ENCODE measurements at places on chromosomes 11 and 22.

DNA sequence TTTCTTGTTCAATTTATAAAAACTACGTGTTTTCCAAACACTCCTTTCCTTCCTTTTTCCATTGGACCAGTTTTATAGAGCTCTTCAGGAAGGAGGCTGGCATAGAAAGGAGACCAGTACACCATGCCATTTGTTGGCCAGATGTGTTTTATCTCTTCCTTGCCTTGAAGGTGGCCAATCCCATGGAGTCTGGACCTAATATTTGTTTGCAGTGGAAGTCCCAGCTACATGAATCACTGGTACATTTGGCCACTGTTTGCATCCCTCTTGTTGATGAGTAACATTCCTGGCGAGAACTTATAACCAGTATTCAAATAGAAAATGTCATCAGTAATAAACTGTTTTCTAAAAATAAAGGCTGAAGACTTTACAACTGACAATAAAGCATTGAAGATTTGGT is 110.2 kb downstream of the ANO3 start:
- DNase-seq = no peak

GRCh38 chr11:113075586-113076095 is 114.4 kb downstream of the NCAM1 start:
- DNase-seq = no peak

DNA sequence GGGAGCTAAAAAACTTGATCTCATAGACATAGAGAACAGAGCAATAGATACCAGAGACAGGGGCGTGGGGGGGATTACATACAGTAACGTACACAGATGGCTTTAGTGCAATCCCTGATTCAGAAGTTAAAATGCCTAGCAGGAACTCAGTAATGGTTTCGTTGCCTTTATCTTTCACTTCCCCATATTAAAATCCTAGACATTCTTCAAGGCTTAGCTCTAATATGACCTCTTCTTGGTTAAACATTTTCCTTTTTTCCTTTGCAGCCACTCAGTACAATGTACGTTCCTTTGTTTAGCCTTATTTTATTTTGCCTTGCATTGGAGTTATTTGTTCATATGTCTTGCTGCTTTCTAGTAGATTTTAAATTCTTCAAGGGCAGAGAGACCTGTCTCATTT is 104.9 kb downstream of the C11orf87 start:
- no peak for DNase-seq

DNA sequence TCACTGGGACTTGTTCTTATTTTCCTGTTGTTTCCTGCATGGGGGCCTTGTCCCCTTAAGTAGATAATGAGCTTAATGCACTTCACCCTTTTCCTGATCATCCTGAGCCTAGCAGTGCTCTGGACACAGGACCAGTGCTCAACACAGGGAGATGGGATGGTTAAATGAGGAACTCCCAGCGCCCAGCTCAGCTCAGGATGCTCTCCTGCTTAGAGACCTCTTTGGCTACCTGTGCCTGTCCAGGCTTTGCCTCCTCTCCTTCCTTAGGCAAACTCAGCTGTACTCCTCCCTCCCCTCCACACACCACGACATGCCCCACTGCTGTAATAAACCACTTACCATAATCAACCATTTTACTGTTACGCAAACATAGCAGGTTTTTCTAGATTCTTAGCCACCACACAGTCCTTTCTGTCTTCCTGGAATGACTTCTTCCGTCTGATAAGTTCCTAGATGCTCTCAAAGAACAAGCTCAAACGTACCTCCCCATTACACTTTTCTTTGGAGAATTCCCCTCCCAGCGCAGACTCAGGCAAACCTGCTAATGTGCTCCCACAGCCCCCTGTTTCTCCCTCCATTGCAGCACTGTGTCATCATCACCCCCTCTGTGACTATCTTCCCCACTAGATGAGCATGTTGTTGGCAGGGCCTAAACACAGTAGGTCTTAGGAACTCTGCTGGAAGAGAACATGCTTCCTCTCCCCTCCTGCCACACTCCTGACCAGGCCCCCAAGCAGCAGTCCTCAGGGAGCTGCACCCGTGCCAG is 113.6 kb downstream of the MICAL2 start:
- peak; percentile 57 for DNase-seq

DNA sequence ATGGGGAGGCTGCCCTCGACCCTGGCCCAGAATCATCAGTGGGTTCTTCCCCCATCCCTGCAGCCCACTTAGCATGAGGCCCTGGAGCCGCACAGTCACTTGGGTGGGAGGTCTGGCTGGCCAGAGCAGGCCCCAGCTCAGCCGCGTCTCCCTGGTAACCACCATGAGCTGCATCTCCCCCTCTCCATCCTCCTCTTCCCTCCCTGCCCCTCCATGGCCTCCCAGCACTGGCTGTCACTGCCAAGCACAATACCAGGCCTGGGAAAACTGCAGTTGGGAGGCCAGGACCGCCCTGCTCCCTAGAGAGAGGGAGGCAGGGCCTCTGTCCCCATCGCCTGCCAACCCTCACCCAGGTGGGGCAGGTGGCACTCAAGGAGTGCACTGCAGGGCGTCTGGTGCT is 8.0 kb downstream of the CSDC2 start:
- DNase-seq = no peak

DNA sequence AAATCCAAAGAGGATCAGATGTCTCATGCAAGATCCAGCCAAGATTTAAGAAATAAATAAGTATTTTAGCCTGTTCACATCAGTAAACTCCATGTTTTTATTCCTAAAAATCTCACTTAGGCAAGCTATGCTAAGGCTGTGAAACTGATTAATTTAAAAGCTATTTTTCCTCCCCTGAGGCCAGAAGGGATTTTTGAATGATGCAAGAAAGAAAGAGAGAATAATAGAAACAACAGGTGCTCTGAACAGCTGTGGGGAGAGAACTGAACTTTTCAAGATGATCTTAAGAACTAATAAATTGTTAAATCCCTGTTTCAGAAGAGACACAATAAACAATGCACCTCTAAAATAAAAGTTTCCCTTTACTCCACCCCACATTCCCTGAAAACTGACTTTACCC is 241.6 kb downstream of the DLG2 start:
- DNase-seq = peak; percentile 76

DNA sequence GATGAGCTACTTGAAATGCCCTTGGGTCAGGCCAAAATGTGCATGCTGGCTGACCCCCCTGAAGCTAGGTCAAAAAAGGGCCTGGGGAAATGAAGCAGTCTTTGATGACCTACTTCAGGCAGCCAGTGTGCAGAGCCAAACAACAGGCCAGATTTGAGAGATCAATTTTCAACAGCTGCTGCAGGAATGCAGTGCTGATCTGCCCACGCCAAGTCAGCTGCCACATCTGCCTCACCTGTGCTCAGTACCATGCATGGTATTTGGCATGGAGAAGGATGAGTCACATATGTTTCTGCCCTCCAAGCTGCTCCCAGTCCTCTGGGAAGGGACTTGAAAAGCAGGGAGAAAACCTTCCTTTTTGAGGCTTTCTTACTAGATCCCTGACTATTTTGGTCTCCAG is 35.8 kb downstream of the MTNR1B start:
- DNase-seq = peak; percentile 19

DNA sequence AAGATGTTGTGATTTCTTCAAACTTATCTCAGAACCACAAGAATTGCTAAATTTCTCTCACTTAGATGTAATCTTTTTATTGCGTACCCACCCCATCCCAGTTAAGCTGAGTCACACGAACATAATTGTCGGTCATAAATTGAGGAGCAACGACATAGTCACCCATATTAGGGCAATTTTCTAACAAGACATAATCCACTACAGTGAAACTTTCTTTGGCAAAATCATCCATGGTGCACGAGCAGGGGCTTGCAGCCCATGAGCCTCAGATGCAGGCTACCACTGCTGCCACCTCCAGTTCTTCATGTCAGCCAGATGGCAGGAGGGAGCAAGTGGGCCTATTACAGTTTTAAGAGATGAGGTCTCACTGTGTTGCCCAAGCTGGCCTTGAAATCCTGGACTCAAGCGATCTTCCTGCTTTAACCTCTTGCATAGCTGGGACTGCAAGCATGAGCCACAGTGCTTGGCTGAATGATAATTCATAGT is 70.3 kb upstream of the GRK2 start:
- DNase-seq = peak; percentile 30

- peak; percentile 69 for DNase-seq
Observed at GRCh38 chr22:37166675-37167066, 17.0 kb upstream of the IL2RB start.

GRCh38 chr11:105265845-105266244 is 126.3 kb upstream of the CARD18 start:
- DNase-seq = no peak

- DNase-seq = peak; percentile 40
Observed at GRCh38 chr11:133545199-133545803, 13.0 kb upstream of the OPCML start.

DNA sequence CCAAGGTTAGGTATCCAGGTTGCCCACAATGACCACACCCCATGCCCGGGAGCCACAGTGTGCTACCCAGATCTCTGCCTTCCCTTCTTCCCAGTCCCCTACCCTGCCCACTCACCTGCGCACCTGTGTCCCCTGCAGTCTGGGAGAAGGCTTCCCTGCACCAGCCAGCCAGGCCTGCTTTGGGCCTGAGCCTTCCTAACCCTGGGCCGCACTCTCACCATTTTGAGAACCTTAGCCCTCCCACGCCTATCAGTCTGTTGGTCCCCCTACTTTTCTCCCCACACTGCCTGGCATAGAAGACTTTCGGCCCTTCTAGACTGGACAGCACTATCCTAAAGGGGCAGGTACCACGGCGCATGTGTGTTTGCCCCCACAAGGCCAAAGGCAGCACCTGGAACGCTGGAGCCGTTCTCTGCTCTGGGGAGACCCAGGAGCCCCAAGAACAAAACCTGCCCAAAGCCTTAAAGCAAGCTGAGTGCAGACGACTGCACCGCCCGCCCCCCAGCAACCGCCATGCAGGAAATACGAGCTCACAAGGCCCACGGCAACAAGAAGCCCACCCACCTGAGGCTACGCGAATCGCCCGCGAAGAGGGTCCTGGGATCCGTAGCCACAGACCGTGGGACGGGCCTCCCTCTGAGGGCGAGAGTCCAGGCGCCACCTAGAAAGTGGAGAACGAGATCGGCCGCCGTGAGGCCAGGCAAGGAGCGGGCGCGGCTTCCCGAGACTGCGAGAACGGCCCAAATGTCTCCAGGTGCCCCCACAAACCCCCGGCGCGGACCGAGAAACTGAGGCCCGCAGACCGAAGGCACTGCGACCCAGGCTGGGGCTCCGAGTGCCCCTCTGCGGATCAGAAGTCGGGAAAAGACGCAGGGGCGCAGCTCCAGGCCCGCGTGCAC is 546 bp downstream of the GNB1L start:
- DNase-seq = no peak

- DNase-seq = peak; percentile 72
Observed at GRCh38 chr11:129315781-129316579, 59.7 kb upstream of the BARX2 start.

- DNase-seq = no peak
Observed at GRCh38 chr11:82631722-82632630, 101.7 kb downstream of the FAM181B start.

- DNase-seq = no peak
Observed at GRCh38 chr11:125408311-125408711, 87.8 kb downstream of the FEZ1 start.

GRCh38 chr11:6604081-6604626 is 580 bp downstream of the ILK start:
- peak; percentile 41 for DNase-seq

DNA sequence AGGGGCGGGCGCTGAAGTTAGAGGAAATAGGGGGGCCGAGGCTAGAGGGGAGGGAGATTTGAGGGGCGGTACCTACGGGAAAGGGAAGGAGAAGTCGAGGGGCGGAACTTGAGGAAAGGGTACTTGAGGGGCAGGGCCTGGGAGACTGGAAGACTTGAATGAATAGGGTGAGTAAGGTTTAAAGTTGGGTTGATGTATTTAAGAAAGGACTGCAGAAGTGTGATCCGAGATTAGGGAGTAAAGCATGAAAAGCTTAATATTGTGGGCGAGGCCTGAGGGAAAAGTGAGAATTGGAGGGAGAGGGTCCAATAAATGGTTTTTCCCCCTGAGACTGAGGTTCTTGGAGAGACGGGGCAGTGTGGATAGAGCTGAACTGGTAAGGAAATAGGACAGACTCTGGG is 723 bp downstream of the HSCB start:
- no peak for DNase-seq

- peak; percentile 77 for DNase-seq
Observed at GRCh38 chr22:19663821-19664355, 50.4 kb upstream of the SEPTIN5 start.

DNA sequence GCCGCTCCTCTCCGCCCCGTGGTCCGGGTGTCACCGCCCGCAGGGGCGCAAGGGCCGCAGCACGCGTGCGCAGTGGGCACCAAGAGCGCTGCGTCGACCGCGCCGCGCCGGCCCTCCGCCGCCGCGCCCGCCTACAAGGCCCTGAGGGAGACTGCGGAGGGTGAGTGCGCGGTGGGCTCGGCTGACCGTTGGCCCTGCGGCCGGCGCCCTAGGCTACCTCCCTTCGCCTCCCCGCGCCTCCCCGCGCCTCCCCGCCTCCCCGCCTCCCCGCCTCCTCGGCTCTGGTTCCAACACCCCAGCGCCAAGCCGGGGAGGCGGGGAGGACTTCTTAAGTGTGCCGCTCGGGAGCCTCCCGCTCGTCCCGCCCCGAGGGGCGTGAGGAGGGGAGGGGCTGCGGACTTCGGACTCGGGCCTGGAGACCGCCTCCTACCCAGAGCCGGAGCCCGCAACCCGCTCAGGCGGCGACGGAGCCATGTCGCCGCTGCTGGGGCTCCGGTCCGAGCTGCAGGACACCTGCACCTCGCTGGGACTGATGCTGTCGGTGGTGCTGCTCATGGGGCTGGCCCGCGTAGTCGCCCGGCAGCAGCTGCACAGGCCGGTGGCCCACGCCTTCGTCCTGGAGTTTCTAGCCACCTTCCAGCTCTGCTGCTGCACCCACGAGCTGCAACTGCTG is at the start of gene AQP11:
Gene AQP11, plus strand, starts transcription at position 433 of the 673 bp plus-strand sequence. Its CDS starts 40 bp downstream, at position 473.
- DNase-seq = peak; percentile 57

DNA sequence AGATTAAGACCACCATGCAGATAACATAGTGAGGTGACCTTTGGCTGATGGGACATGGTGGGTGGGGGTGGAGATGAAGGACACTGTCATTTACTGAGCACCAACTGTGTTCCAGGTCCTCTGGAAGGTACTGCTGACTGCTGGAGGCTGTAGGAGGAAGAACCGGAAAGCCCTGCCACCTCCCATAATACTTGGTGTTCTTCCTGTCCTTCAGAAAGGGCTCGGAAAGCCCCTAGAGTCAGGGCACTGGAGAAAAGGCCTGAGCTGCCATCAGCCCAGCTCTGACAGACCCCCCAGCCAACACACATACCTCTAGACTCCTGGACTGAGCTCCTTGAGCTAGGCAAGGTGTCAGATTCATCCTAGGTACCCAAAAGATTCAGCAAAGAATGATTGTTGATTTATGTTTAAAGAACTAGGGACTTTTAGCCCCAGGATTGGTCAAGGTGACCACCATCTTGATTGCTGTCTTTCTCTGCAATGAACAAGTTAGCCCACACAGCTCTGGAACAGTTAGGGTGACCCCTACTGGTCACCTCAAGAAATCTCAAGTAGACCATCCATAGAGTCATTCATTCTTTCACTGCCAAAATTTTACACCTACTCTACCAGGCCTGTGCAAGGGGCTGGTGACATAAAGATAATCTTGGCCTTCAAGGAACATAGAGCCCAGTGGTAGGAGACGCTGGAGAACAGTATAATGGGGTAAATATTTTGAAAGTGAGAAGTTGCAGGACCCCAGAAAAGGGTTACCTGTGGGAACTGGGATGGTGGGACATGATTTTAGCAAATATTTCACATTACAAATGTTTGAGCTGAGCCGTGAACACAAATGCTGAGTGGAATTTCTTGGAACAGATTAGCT is 39.4 kb downstream of the IRAG1 start:
- peak; percentile 33 for DNase-seq

All from NCI-H524 (cell line).